IMR-90 (cell line): ENCODE measurements at places on chromosomes 6 and 20. TPM values are rescaled to one million over a fixed set of nuclear protein-coding genes. Genes with fewer than 3 reads are reported as not detected.

GRCh38 chr6:10314163-10314955 is 100.5 kb downstream of the TFAP2A start:
- no peaks in the 10 kb centered on the region for H3K4me1 ChIP-seq
- no peak overlapping the region for H3K4me3 ChIP-seq
- no peak for DNase-seq
- no peak overlapping the region for H3K27ac ChIP-seq
- no peaks in the 10 kb centered on the region for H3K36me3 ChIP-seq

DNA sequence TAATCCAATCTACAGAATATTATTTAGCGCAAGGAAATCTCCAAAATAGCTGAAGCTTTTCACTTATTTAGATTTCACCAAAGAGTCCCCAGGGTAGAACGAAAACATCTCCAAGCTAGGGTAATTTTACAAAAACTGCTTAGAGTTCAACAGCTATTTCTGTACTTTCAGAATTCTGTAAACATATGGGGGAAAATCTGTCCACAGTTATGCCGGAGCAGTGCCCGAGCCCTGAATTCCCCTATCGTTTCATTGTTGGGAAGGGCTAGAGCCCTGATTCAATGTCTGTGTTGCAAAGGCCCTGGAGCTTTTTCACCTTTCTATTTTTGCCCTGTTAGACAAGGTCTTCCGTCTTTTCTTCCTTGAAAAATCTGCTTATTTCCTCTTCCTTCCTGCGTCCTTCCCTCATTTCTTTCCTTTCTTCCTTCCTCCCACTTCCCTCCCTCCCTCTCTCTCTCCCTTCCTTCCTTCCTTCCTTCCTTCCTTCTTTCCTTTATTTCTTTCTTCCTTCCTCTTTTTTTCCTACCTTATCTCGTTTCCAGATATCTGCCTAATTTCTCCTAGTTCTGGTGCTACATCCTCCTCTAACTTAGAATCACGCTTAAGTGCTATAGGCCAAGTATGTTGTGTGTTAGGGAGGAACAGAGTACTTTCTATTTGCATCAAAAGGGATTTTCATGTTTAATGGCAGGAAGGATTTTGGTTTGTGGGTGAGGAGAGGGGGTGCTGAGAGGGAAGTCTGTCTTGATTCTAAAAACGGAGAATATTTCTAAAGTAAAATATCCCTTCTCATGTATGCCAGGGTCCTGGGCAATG is 122.5 kb upstream of the BMP2 start:
- no peak for DNase-seq
- H3K36me3 ChIP-seq: no peaks in the 10 kb centered on the region
- H3K4me1 ChIP-seq: no peaks in the 10 kb centered on the region
- no peak overlapping the region for H3K4me3 ChIP-seq
- H3K27ac ChIP-seq: no peak overlapping the region
- H3K27me3 ChIP-seq: peaks cover 6% of the 10 kb centered on the region

GRCh38 chr6:38651121-38651784 is 11.5 kb upstream of the BTBD9 start:
- H3K36me3 ChIP-seq: no peaks in the 10 kb centered on the region
- H3K4me3 ChIP-seq: no peak overlapping the region
- no peaks in the 10 kb centered on the region for H3K27me3 ChIP-seq
- no peaks in the 10 kb centered on the region for H3K4me1 ChIP-seq
- no peak overlapping the region for H3K27ac ChIP-seq

NMBR gene
- total RNA-seq: not detected in 2 replicates

DNA sequence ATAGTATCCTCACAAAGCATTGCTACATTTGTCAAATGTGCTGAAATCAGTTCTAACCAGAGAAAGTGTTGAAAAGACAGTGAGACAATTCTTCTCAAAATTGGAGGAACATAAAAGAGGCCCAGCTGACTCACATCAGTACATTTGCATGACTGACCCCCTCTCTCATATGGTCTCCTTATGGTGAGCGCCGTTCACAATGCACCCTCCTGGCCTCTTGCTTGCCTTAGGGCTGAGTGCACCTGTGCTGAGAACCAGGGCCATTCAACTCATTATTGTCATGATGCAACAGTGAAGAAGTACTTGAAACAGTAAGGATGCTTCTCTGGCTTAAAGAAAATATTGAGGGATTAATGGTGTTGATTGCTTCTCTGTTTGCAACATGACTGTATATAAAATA is 375.2 kb upstream of the AGPAT4 start:
- no peak for DNase-seq
- no peaks in the 10 kb centered on the region for H3K4me1 ChIP-seq
- H3K4me3 ChIP-seq: no peak overlapping the region
- H3K27ac ChIP-seq: no peak overlapping the region
- no peaks in the 10 kb centered on the region for H3K27me3 ChIP-seq

HLA-DQB1 gene
- not detected in 2 replicates for total RNA-seq

DNA sequence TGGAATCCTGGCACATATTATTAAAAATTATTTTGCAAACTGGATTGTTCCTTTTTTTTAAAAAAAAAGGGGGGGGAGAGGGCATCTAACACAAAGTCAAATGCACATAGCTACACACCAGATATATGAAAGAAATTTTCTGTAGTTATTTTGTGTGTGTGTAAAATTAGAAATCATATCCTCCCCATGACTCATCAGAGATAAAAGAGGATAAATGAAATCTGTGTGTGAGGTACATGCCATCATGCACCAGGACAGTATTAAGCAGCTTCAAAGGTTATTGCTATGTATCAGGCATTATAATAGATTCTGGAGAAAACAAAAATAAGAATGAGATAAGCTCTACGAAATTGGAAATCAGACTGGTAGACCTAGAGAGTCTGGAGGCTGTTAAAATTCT is 5.2 kb downstream of the BTBD9 start:
- H3K4me1 ChIP-seq: peaks cover 2% of the 10 kb centered on the region
- no peak overlapping the region for H3K4me3 ChIP-seq
- peak; percentile 18 for DNase-seq
- no peaks in the 10 kb centered on the region for H3K27me3 ChIP-seq
- no peak overlapping the region for H3K27ac ChIP-seq
- H3K36me3 ChIP-seq: no peaks in the 10 kb centered on the region

- no peak overlapping the region for H3K27ac ChIP-seq
- no peak for DNase-seq
- no peak overlapping the region for H3K4me3 ChIP-seq
- no peaks in the 10 kb centered on the region for H3K36me3 ChIP-seq
These were observed 58.2 kb downstream of the SMOC2 start for GRCh38 chr6:168499045-168499650.

DNA sequence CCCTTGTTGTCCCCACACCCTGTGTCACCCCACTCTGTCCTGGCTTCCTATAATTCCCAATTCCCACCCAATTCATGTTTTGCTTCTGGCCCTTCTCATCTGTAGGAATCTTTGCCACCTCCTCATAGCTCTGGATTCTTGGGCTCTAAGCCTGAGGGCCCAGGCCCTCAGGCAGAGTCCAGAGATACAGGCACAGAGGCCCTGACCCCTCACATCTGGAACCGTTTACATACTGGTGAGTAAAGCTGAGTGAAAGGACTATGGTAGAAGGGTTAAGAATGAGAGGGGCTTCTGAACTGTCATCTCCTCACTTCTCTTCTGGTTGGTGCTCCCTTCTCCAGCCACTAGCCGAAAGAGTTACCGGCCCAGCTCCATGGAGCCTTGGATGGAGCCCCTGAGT is 13.6 kb downstream of the PRRC2A start:
- H3K36me3 ChIP-seq: peaks cover 85% of the 10 kb centered on the region
- H3K4me3 ChIP-seq: no peak overlapping the region
- H3K4me1 ChIP-seq: no peaks in the 10 kb centered on the region

DNA sequence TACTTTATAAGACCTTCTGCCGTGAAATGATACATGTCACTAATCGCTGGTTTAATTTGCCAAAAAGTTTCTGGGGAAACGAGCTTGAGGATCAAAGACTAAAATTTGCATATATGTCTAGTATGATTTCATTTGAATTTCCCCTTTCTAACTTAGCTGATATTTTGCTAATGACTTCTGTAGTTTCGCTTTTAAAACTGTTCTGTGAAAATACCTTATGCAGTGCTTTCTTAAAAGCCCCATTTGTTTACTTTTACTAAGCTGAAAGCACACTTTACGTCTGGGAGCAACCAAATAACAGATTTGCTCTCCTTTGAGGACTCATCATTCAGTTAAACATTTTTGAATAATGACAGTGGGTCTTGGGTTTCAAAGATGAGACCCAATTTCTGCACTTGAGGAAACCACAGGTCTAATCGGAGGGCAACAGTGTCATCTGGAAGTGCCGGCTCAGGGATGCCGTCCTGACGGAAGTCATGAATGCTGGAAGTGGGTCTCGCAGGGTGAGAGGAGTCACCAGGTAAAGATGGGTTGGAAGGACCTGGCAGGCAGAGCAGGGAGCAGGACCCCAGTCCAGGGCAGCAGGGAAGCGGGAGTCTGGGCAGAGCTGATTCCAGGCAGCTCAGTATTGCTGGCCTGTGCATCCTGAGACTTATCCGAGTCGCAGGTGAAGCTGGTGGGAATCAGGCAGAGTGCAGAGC is 33.2 kb downstream of the PLEKHG1 start:
- 0 out of 2 replicates have a peak, but pooled peaks cover 1% of the 10 kb centered on the region for H3K27me3 ChIP-seq
- H3K4me1 ChIP-seq: peaks cover 8% of the 10 kb centered on the region; the same call in 1 of the 2 replicates
- DNase-seq: no peak
- H3K4me3 ChIP-seq: no peak overlapping the region

GRCh38 chr6:161108916-161109315 is 117.3 kb downstream of the MAP3K4 start:
- no peak overlapping the region for H3K27ac ChIP-seq
- no peaks in the 10 kb centered on the region for H3K27me3 ChIP-seq
- H3K36me3 ChIP-seq: peaks cover 34% of the 10 kb centered on the region
- no peak for DNase-seq

DNA sequence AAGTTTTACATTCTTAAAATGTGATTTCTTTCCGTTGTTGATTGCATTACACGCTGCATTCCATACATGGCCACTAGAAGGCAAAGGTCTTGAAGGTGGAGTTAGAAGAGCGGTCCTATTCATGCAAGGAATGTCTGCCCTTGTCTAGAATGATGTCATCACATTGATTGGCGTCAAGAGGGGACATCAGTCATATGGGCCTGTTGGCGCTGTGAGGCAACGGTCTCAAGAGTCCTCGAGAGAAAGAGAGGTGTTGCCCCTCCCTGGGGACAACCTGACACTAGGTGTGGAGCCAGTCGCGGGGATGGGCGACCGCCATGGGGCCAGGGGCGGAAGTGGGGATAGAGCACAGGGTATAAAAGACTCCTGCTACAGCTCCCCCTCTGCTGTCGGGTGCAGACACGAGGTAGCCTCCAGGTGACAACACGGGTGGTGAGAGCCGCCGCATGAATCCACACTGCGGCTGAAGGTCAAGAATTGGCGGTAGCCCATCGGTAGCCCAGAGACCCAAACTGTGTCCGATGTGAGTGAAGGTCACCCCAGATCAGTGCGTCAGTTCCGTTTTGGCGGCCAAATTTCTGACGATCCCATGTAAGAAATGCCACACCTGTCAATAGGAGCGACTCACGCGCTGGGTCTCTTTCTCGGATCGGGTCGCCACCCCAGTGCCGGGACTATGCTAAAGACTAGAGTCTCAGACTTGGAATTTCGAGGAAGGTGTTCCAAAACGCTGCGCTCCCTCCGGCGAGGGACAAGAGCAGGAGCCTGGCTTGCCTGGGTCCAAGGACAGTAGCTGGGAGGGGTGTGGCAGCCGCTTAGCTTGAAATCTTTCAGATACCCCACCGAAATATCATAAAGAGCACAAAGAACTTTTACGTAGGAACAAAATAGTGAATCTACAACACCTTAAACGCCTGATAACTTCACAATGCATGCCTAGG is 93.2 kb upstream of the ZNF184 start:
- H3K36me3 ChIP-seq: no peaks in the 10 kb centered on the region
- no peak overlapping the region for H3K4me3 ChIP-seq
- H3K4me1 ChIP-seq: no peaks in the 10 kb centered on the region
- H3K27me3 ChIP-seq: peaks cover 6% of the 10 kb centered on the region; the same call in 1 of the 2 replicates

DNA sequence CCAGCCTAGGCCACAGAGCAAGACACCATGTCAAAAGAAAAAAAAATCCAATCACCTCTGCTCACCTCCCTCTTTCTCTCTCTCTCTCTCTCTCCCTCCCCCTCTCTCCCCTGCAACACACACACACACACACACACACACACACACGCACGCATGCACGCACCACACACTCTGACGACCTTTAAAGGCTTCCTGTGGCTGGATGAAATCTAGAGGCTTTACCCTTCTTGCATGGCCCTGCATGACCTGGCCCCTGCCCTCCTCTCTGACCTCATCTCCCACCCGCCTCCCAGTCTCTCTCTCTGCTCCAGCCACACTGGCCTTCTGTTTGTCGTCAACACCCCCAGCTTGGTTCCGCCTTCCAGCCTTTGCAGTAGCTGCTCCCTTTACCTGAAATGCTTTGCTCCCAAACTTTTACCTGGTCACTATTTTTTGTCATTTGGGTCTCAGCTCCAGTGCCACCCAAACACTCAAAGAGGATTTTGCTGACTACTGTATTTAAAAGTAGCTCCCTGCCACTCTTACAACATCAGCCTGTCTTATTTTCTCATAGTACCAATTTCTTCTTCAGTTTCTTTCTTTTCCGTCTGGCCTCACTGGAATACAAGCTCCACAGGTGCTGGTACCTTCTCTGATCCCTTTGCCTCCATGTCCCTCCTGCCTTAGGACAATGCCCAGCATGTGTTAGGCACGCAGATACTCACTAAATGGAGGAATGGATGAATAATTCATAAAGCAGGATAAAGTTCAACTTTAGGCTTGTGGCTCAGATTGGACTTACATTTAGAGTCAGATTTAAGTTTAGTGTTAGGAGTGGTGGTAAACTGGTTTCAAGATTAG is 4.3 kb upstream of the LTA start:
- no peak overlapping the region for H3K4me3 ChIP-seq
- no peaks in the 10 kb centered on the region; the same call in 1 of the 2 replicates for H3K4me1 ChIP-seq
- H3K36me3 ChIP-seq: no peaks in the 10 kb centered on the region
- DNase-seq: no peak

GRCh38 chr6:158834675-158835385 is 15.7 kb upstream of the EZR start:
- no peaks in the 10 kb centered on the region for H3K36me3 ChIP-seq
- H3K4me1 ChIP-seq: no peaks in the 10 kb centered on the region; the same call in 1 of the 2 replicates
- H3K27ac ChIP-seq: no peak overlapping the region
- DNase-seq: no peak
- no peaks in the 10 kb centered on the region for H3K27me3 ChIP-seq

DNA sequence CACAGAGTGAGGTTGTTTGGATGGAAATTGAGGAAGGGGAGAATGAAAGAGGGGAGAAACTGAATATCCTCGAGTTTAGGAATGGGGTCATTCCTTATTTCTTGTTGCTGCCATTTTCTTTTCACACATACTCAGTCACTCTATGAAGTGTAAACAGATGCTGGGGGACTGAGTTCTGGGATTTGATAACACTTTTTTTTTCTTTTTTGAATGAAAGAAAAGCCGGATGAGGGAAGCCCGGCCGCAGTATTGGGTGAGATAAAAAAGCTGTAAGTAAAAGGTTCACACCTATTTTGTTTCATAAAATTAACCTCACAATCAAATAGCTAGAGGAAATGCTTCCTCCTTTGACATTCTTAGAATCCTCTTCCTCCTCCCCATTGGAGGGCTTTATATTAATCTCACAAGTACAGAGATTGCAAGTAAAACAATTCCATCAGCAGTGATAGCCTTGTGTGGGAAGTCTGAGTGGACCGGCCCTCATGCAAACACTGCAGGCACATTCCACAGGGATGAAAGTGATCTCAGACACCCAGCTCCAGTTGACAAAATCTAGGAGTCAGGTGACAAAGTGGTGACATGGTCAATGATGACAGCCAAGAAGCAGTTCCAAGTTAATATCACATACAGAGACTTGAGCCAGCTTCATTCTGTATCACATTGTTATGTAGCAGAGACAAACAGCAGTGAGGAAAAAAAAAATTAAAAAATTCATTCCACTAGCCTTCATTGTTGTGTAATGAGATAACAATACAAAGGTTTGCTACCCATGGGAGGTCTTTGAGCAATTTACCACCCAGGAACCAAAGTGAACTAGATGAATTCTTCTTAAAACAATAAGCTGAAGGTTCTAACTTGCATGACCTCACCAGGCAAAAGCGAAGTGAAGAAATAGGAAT is 391.1 kb upstream of the HSF2 start:
- H3K4me3 ChIP-seq: no peak overlapping the region
- H3K36me3 ChIP-seq: no peaks in the 10 kb centered on the region
- H3K4me1 ChIP-seq: 0 out of 2 replicates have a peak, but pooled peaks cover 2% of the 10 kb centered on the region
- H3K27me3 ChIP-seq: no peaks in the 10 kb centered on the region
- peak; percentile 42 for DNase-seq
